ENCODE measurements at places on chromosomes 6 and 20.

GRCh38 chr6:111759836-111760785, 113.1 kb downstream of the FYN start:
- H3K27me3 ChIP-seq: no peaks in the 10 kb centered on the region
- H3K4me3 ChIP-seq: peak overlapping the region; percentile 86
- peak overlapping the region; percentile 97 for H3K27ac ChIP-seq
- H3K36me3 ChIP-seq: peaks cover 76% of the 10 kb centered on the region

- DNase-seq: no peak
- no peak overlapping the region for H3K27ac ChIP-seq
- H3K4me1 ChIP-seq: no peaks in the 10 kb centered on the region
- peaks cover 73% of the 10 kb centered on the region for H3K27me3 ChIP-seq
These were observed 54.0 kb downstream of the IL20RA start for GRCh38 chr6:136990754-136991153.

GRCh38 chr20:17650301-17651128, 31.5 kb downstream of the RRBP1 start:
- H3K36me3 ChIP-seq: no peaks in the 10 kb centered on the region
- no peak overlapping the region for H3K4me3 ChIP-seq
- DNase-seq: no peak
- no peak overlapping the region for H3K27ac ChIP-seq

- DNase-seq: no peak
- peaks cover 7% of the 10 kb centered on the region for H3K36me3 ChIP-seq
- no peak overlapping the region for H3K27ac ChIP-seq
- H3K27me3 ChIP-seq: no peaks in the 10 kb centered on the region
- H3K4me3 ChIP-seq: no peak overlapping the region
These were observed 358.1 kb downstream of the RNGTT start for GRCh38 chr6:88605271-88605670.

DNA sequence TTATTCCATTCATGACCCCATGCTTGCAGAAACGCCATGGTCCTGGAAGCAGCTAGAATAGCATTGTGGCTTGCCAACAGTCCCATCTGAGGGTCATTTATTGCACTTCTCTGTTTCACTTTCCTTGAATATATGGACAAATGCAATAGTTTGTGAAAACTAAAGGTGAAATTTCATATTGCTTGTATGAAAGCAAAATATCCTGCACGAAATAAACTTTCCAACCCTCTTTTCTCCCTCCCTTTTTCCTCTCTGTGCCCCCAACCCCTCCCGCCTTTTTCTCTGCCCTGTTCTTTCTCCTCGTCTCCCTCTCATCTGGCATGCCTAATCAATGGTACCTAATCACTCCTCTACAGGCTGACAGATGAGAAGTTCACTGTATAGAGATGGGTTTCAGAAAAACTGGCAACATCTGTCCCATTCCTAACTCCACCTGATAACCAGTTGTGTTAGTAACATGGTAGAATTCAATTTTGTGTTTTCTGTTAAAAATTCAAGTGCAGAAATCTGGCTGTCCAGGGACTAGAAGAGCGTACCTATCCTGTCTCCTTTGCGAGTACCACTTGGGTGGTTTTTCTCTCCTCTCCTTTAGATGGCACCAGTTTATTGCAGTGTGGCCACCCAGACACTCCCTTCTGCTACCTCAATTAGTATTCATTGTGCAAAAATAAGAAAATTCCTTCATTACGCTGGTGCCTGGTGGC, 198.6 kb downstream of the FOXA2 start:
- DNase-seq: no peak
- H3K4me1 ChIP-seq: no peaks in the 10 kb centered on the region
- H3K4me3 ChIP-seq: no peak overlapping the region
- no peaks in the 10 kb centered on the region for H3K36me3 ChIP-seq

- H3K27ac ChIP-seq: peak overlapping the region; percentile 88
- H3K4me3 ChIP-seq: no peak overlapping the region
These were observed 118.1 kb downstream of the MYB start for GRCh38 chr6:135299256-135299655.

DNA sequence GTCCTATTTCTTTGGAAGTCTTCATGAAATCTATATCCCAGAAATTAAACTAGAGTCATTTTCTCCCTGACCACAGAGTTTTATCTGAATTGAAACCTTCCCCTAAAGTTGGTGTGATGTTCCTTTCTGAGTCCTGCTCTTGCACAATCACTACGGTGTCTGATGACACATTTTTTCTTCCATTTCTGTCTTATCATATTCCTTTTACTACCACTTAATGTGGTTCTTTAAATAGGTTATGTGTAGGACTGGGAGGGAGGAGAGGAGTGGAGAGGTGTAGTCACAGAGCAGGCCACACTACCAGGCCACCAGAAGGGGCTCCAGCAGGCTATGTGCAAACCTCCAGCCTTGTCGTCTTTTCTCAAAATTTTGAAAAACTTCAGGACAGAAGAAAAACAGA, 39.7 kb upstream of the ATXN1 start:
- H3K36me3 ChIP-seq: no peaks in the 10 kb centered on the region
- H3K4me1 ChIP-seq: peaks cover 14% of the 10 kb centered on the region
- no peaks in the 10 kb centered on the region for H3K27me3 ChIP-seq

- H3K27ac ChIP-seq: peak overlapping the region; percentile 99
- peaks cover 47% of the 10 kb centered on the region for H3K4me1 ChIP-seq
- no peaks in the 10 kb centered on the region for H3K27me3 ChIP-seq
- H3K36me3 ChIP-seq: peaks cover 36% of the 10 kb centered on the region
- H3K4me3 ChIP-seq: peak overlapping the region; percentile 97
These were observed 1.7 kb downstream of the HBS1L start for GRCh38 chr6:135052939-135053338.

DNA sequence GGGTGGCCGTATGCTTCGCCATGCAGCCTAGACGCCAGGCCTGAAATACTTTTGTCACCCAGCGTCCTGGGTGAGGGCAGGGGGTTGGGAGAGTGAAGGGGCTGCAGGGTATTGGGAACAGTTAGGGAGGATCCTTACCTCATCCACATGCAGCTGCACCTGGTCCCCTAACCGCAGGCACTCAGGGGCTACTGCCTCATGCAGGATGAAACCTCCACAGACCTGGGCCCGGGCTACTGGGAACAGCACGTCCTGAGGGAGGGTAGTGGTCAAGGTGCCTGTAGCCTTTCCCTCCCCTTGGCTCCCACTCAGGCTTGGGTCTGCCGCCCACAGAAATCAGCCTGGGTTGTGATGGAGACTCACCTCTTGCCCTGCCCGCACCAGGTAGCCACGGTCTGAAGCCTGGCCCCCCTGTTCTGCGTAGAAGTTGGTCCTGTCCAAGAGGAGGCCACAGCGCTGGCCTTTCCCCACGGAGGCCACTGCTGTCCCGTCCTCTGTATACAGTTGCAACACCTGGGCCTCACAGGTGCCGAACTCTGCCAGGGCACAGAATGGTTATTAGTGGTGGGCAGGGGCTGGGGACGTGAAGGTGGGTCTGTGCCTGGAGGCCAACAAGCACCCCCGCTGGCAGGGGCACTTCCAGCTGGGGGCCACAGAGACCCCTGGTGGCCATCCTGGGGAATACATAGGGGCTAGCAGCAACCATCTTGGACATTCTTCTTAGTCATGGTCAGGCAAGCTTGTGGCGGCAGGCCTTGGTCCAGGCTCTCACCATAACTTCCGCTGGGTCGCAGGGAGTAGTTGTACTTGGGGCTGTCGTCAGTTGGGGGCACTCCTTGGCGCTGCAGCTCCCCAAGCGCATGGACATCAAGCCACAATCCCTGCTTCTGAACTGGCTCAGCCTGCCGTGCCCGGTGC, 8.6 kb downstream of the AARS2 start:
- no peak overlapping the region for H3K4me3 ChIP-seq
- no peak overlapping the region for H3K27ac ChIP-seq
- DNase-seq: peak; percentile 37
- no peaks in the 10 kb centered on the region for H3K27me3 ChIP-seq
- H3K4me1 ChIP-seq: no peaks in the 10 kb centered on the region

DNA sequence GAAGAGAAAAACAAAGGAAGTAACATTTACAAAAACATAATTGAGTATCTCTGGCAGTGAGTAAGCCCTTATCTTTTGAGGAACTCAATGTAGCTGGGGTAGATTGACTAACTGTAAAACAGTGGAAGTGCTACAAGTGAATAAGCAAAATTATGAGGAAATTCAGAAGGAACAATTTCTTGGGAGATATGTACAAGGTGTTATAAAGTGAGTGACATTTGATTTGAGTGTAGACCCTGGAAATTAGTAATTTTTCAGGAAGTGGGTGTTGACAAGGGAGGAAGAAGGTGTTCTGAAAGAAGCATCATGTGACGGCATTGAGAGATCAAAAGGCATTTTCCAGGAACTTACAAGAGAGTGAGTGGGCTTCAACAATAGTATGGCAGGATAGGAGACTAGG, 22.2 kb downstream of the XRN2 start:
- peak overlapping the region; percentile 22 for H3K4me3 ChIP-seq
- H3K36me3 ChIP-seq: peaks cover 55% of the 10 kb centered on the region
- no peaks in the 10 kb centered on the region for H3K27me3 ChIP-seq
- H3K4me1 ChIP-seq: peaks cover 45% of the 10 kb centered on the region
- peak overlapping the region; percentile 77 for H3K27ac ChIP-seq
- no peak for DNase-seq

DNA sequence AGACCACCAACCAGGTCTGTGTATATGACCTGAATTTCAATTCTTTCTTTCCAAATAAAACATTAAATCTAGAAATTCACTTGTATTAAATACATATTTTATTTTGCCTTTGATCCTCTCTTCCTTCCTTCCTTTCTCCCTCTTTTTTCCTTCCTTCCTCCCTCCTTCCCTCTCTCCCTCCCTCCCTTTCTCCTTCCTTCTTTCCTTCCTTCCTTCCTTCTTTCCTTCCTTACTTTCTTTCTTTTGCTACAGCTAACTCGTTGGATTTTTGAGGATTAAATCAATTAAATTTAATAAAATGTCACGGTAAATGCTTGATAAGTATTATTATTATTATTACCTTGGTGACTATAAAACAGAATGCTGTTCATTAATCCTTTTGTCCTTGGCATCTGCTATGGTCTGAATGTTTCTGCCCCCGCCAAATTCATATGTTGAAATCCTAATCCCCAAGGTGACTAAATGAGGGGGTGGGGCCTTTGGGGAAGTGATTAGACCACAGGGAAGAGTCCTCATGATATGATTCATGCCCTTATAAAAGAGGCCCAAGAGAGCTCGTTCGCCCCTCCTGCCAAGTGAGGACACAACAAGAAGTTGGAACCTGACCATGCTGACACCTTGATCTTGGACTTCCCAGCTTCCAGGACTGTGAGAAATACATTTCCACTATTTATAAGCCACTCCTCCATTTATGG, 67.6 kb upstream of the BTBD3 start:
- H3K4me1 ChIP-seq: no peaks in the 10 kb centered on the region
- no peaks in the 10 kb centered on the region for H3K36me3 ChIP-seq
- no peak for DNase-seq
- H3K4me3 ChIP-seq: no peak overlapping the region
- H3K27me3 ChIP-seq: peaks cover 13% of the 10 kb centered on the region

- peaks cover 28% of the 10 kb centered on the region for H3K36me3 ChIP-seq
- no peak overlapping the region for H3K4me3 ChIP-seq
- no peak for DNase-seq
These were observed 6.3 kb downstream of the HMGN4 start for GRCh38 chr6:26544473-26544872.

- no peaks in the 10 kb centered on the region for H3K4me1 ChIP-seq
- no peaks in the 10 kb centered on the region for H3K27me3 ChIP-seq
- no peak overlapping the region for H3K4me3 ChIP-seq
- no peak overlapping the region for H3K27ac ChIP-seq
- peaks cover 2% of the 10 kb centered on the region for H3K36me3 ChIP-seq
These were observed 42.4 kb downstream of the ALDH5A1 start for GRCh38 chr6:24537082-24537699.

DNA sequence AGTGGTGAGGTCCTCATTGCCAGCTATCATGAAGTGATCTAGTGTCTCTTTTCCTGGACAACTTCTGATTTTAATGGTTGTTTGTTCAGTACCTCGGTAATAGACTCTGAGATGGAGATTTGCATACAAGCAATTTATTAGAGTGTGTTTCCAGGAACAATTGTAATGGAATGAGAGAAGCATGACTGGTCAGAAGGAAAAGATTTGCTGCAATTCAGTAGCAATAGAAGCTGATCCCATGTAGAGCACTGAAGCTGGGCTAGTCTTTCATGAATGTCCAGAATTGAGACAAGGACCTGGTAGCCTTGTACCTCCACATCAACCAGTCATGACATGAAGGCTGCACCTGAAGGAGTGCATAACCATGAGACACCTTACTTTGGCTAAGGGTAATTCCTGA, 526.5 kb downstream of the NKAIN2 start:
- no peaks in the 10 kb centered on the region for H3K27me3 ChIP-seq
- H3K4me1 ChIP-seq: no peaks in the 10 kb centered on the region
- H3K4me3 ChIP-seq: no peak overlapping the region
- H3K27ac ChIP-seq: no peak overlapping the region

- no peaks in the 10 kb centered on the region for H3K36me3 ChIP-seq
- no peak overlapping the region for H3K27ac ChIP-seq
- DNase-seq: no peak
- H3K4me1 ChIP-seq: no peaks in the 10 kb centered on the region
- no peaks in the 10 kb centered on the region for H3K27me3 ChIP-seq
These were observed 549.4 kb upstream of the SYNCRIP start for GRCh38 chr6:86192123-86192522.

DNA sequence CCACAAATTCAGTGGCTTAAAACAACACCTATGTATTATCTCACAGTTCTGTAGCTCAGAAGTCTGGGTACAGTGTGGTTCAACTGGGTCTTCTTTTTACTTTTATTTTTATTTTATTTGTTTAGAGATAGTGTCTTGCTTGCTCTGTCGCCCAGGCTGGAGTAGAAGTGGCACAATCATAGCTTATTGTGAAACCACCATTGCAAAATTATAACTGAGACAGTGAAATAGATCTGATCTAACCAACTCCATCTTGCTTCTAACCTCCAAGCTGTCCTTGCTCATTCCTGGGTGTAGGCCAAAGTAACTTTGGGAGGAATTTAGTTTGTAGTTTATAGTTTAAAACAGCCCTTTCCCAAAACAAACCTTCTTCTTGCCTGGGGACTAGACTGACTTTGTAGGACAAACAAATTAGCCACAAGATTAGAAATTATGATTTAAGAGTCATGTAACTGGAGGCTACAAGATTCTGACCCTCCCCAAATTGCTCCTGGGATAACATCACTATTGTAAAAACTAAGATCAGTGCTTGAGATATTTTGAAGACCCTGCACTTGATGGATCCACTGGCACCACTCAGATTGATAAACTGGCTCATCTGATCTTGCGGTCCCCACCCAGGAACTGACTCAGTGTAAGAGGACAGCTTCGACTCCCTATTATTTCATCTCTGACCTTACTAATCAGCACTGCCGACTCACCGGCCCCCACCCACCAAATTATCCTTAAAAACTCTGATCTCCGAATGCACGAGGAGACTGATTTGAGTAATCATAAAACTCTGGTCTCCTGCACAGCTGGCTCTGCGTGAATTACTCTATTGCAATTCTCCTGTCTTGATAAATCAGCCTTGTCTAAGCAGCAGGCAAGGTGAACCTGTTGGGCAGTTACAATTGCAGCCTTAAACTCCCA, 193.4 kb upstream of the CDYL start:
- H3K4me3 ChIP-seq: no peak overlapping the region
- no peak overlapping the region for H3K27ac ChIP-seq
- peaks cover 4% of the 10 kb centered on the region for H3K27me3 ChIP-seq
